MCF 10A (cell line): ENCODE measurements at places on chromosomes 11 and 22.

DNA sequence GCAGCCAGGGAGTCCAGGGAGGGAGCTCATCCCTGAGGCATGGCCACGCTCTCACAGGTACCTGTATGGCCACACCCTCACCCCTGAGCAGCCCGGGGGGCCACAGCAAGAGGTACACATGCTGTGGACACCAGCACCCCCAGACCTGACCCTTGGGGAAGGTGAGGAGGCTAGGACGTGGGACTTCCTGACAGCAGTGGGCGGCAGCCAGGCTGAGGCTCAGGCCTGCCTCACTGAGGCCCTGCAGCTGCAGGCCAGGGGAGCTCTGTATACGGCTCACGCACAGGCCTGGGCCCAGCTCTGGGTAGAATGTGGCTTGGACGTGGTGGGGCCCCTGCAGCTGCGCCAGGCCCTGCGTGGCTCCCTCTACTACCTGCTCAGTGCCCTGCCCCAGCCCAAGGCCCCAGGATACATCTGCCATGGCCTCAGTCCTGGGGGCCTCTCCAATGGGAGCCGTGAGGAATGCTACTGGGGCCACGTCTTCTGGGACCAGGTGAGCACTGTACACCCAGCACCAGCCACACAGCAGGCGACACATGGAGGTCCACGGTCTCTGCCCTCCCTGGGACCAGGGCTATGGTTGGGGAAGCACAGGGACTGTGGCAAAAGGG, 1.8 kb downstream of the PGGHG start:
- DNase-seq: no peak

GRCh38 chr22:42621505-42622002, 6.9 kb upstream of the POLDIP3 start:
- DNase-seq: peak; percentile 76

- peak; percentile 6 for DNase-seq
These were observed 770.4 kb downstream of the ETS1 start for GRCh38 chr11:127816962-127817361.

- DNase-seq: peak; percentile 25
These were observed at the start of gene GUCD1 for GRCh38 chr22:24554313-24555164. Gene GUCD1 (minus strand): TSS chr22:24555138. CDS start chr22:24554991, 147 bp downstream.

- DNase-seq: no peak
These were observed 113.8 kb upstream of the CD82 start for GRCh38 chr11:44451706-44452105.

GRCh38 chr11:74417860-74418508, 19.8 kb upstream of the PGM2L1 start:
- no peak for DNase-seq

- no peak for DNase-seq
These were observed 24.1 kb downstream of the OR2AT4 start for GRCh38 chr11:75072582-75072981.

DNA sequence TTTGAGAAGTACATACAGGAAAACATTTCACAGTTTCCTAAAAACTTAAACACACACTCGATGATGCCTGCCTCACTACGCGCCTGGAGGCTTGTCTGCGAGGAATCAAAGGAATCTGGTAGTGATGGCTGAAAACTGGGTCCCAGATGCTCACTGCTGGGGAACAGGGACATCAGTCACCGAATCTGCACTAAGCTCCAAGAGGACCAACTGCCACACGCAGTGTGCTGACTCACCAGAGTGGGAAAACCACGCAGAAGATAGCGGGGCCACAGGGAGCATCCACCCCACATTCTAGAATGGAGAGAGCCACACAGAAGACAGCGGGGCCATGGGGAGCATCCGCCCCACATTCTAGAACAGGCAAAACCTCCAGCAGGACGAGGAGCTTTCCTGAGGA, 24.3 kb upstream of the MOB2 start:
- DNase-seq: no peak

GRCh38 chr22:34763496-34763895, 302.5 kb upstream of the ISX start:
- no peak for DNase-seq

GRCh38 chr11:59849129-59849528, 3.8 kb upstream of the CBLIF start:
- DNase-seq: no peak

GRCh38 chr11:112013497-112014164, 11.6 kb upstream of the DLAT start:
- peak; percentile 69 for DNase-seq

DNA sequence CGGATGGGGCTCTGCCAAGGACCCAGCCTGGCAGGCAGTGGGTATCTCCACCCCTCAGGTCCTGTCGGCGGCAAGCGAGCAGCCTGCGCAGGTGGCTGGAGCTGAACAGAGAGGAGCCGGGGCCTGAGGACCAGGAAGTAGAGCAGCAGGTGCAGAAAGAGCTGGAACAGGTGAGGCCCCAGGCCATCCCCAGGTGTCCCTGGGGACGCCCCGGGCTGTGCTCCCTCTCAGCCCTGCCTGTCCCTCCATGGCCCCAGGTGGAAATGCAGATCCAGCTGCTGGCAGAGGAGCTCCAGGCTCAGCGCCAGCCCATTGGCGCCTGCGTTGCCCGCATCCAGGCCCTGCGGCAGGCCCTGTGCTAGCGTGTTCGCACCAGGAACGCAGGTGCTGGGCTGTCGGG, 44.0 kb downstream of the PISD start:
- no peak for DNase-seq

DNA sequence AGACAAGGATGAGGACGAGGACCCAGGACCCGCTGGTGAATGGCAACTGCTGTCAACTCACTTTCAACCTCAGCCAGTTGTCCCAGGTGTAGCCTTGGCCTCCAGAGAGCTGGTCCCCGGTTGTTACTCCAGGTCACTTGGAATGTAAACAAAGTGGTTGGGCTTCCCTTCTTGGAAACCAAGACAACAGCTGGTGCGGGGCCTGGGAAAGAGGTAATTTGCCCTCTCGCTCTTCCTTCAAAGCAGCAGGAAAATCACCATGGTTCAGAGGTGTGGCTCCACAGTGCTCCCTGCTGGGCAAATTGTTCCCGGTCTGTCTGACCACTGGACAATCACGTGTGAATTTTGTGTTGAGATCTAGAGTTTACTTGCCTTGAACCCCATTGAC, 15.0 kb downstream of the SLC1A2 start:
- peak; percentile 50 for DNase-seq

- no peak for DNase-seq
These were observed 1639.6 kb upstream of the TENM4 start for GRCh38 chr11:81080476-81080875.

DNA sequence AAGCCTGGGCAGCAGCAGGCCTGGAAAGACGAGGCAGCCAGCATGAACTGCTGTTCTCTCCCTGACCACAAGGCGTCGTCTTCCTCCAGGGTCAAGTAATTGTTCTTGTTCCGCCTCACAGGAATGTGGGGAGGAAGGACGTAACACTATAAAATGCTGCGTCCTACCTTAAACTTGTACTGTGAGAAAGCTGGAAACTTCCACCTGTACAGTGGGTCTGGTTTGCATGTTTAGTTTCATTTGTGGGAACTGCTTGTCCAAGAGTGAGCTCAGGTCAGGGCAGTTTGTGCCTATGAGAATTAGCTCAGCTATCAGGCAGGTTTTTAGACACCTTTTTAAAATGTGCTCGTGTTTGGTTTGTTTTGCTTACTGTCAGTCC, 55.2 kb downstream of the PANX1 start:
- DNase-seq: peak; percentile 75

DNA sequence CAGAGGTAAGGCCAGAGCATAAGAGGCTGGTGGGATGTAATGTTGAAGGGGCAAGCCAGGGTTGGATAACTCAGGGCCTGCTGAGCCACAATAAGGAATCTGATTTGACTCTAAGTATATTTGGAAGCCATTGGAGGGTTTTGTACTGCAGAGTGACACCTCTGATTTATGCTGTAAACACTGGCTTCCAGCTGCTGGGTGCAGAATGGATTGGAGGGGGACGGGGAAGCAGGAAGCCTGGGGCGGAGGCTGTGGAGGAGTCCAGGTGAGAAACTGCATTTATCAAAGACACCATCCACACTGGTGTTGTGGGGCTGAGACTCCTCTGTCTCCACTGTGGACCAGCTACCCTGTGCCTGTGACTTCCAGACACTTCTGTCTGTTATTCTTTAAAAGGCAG, 26.8 kb downstream of the MIAT start:
- no peak for DNase-seq

DNA sequence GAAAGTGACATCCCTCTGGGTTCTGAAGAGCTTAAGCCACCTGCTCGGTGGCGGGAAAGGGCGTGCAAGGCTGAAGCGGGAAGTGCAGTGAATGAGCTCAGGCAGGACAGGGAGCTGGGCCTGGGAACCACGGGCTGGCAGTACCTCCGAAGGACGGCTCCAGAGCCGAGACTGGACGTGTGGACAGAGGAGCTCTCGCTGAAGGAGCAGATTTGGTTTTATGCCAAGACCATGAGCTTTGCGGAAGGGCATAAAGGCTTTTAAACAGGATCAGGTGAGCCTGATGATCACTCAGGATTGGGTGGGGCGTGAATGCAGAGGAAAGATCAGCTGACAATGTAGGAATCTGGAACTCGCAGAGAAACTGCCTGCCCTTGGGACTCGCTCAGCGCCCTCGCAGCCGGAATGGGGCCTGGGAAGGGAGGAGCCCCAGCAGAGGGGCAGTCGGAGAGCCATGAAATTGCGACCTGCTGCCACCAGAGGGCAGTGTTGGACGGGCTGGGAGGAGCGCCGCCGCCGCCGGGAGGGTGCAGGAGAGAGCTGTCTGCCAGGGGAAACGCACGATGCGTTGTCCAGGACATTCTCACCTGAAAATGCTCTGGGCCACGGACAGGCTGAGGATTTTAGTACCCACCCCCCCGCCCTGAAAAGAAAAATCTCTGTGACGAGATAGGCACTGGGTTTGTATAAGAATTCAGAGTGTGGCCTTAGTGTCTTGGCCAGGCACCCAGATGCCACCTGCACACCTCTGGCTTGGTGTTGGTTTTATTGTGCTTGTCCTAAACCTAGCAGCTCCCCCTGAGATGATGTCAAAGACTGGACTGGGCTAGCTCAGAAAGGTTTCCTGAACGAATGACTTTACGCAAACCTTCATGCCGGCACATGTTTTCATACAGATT, 324.4 kb downstream of the NTM start:
- DNase-seq: peak; percentile 5

GRCh38 chr22:23898006-23898974, 4.1 kb downstream of the MIF start:
- no peak for DNase-seq

DNA sequence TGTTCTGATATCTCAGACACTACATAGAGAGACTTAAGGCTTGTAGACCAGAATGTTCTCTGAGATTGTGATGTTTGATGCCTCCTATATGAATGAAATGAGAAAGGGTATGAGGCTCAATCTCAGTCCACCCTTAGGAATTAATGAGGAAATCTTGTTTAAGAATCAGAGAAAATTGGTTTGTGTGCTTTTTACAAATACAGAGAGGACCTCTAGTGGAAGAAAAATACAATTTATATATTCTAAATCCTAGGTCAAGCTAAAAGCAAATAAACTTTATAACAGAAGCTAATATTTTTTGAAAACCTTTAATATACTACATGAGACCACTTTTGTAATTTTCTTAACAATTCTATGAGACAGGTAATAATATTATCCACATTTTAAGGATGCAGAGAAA, 5.0 kb upstream of the OR52H1 start:
- DNase-seq: no peak

DNA sequence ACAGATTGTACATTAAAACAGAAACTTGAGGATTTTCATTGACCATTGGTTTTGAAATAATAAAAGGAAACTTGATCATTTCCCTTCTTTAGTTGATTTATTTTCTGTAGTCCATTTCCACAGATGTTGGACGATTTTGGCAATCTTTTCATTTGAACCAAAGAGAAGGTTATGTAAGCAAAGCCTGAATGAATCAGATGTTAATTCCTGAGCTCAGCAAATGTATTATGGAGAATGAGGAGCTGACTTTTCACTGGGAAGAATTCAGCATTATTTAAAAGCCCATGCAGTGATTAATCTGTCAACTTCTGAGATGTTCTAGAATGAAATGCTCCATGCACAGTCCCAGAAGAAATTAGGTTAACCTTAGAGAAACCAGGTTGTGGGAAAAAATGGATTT, 29.0 kb downstream of the ELMOD1 start:
- DNase-seq: no peak

DNA sequence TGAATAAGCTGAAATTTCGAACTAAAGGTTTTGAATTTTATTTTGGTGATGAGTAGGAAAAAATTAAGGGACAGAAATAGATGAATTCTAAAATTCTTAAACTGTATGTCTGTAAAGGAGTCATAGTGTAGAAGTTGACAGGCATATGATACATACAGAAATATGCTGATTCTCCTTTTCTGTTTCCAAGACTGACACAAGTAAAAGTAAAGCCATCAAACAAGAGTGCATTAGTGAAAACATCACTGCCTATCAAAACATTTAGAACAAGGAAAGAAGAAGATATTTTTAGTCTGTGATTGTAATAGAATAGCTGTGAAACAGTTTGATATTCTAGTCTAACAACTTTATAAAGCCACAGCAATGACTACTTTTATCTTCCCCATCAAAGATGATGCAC, 1318.0 kb upstream of the TENM4 start:
- no peak for DNase-seq

DNA sequence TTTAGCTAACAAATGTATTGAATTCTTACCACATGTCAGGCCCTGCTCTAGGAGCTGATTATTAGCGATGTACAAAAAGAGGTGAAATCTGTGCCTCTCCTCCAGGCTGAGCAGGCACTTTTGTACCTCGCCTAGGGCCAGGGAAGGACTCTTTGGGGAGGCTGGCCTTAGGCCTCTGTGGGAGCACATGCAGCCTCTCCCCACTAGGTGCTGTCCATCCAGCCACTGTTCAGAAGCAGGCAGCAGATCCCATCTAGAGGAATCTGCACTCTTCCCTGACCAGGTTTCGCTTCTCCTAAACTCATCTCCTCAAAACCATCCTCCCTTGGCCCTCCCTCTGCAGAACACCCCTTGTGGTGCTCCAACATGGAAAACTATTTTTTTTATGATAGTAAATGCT, 51.9 kb upstream of the WT1 start:
- DNase-seq: peak; percentile 19

- peak; percentile 53 for DNase-seq
These were observed 124.3 kb downstream of the TRIM29 start for GRCh38 chr11:120013325-120014250.

DNA sequence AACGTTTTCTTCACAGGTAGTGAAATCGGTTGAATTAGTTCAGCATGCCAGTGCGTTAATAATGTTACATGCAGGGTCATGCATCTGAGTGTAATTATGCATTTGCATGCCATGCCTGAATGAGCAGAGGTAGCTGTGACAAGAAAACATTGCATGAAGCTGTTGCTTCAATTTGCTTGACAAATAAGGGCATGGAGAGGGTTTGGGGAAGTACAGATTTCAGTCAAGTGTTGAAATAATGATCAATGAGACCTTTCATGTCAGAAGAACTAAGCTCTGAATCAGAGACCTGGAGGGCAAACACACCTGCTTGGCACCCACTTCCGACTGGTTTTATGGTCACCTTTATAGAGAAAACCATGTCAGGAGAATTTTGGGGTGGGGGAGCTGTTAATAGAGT, 221.4 kb downstream of the DBX1 start:
- no peak for DNase-seq

- no peak for DNase-seq
These were observed 3.3 kb upstream of the LIN7C start for GRCh38 chr11:27509908-27510307.

- DNase-seq: no peak
These were observed 20.7 kb downstream of the SPON1 start for GRCh38 chr11:13983081-13983751.

- DNase-seq: no peak
These were observed 93.4 kb upstream of the SEPTIN5 start for GRCh38 chr22:19620742-19621371.
